ENCODE measurements at places on chromosomes 6 and 20.

GRCh38 chr6:13152764-13153163 is 175.6 kb downstream of the TBC1D7 start:
- DNase-seq: no peak

DNA sequence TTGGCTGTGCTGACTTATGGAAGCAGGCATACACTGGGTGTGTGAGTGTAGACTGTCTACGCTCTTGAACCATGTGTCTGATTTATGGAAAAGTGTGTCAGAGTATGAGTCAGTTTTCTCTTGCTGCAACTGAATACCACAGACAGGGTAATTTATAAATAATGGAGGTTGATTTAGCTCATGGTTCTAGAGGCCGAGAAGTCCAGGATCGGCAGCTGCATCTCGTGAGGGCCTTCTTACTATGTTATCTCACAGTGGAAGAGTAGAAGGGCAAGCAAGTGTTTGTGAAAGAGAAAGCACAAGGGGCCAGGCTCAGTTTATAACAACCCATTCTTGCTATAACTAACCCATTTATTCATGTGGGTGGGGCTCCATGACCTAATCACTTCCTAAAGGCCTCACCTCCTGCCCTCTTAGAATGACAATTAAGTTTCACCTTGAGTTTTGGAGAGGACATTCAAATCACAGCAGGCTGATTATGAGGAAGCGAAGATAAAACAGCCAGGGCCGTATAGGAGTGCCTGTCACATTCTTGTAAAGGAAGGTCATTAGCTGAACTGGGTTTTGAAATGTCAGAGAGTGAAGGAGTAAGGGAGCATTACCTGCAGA is 6.7 kb downstream of the GPR31 start:
- no peak for DNase-seq

GRCh38 chr20:25626779-25627178 is 3.0 kb upstream of the NANP start:
- no peak for DNase-seq

DNA sequence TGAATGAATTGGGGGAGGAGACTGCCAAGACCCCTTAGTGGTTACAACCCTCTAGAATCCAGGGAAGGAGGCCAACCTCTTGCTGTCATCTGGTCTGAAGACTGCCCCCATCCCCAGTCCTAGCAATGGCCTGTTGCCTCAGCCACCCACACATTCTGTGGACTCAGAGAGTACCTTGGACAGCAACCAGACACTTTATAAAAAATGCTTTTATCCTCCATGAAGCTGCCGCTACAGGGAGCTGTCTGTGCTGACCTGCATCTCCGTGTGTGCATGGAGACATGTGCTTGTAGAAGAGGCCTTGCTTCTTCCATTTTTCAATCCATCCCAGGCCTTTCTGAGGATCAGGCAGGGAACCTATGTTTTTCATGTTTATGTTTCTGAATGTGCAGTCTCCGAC is 15.2 kb downstream of the CDH22 start:
- peak; percentile 53 for DNase-seq

GRCh38 chr6:26532699-26533531 is 5.3 kb upstream of the HMGN4 start:
- DNase-seq: peak; percentile 95

DNA sequence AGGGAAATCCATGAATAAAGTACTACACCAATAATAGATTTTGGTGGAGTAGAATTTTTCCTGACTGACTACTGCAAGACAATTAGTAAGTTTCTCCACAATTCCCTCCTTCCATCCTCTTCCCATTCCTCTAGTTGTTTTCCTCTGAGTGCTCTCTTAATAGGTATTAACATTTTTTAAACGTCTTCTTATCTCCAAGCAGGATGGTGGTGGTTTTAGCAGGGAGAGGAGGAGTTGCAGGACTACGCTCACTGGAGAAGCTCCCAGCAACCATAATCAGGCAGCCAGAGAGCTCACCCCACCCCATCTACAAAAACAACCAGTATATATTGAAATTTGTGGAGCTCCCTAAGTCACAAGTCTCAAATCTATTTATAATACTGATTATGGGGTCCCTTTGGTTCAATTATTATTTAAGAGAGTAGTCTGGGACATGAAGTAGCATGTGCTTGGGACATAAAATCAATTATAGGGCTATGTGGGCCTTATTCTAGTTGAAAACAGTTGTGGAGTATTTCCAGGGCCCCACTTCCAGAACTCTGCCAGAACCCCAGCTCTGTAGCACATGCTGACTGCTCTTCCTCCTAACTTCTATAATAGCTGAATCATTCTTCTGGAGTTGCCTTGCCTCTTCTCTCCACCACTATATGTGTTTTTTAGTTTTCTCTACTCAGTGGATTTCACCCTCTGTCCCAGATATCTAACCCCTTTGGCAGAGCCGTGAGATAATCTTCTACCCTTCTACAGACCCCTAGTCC is 49.8 kb downstream of the MYB start:
- no peak for DNase-seq

Measured in fibroblast of skin of scalp (primary cell).